ENCODE measurements at places on chromosomes 16 and 17.

- DNase-seq, result no peak
These were observed 6.5 kb downstream of the CBX2 start for GRCh38 chr17:79784353-79785016.

- no peak for DNase-seq
These were observed 122.6 kb upstream of the RPL38 start for GRCh38 chr17:74080656-74081582.

DNA sequence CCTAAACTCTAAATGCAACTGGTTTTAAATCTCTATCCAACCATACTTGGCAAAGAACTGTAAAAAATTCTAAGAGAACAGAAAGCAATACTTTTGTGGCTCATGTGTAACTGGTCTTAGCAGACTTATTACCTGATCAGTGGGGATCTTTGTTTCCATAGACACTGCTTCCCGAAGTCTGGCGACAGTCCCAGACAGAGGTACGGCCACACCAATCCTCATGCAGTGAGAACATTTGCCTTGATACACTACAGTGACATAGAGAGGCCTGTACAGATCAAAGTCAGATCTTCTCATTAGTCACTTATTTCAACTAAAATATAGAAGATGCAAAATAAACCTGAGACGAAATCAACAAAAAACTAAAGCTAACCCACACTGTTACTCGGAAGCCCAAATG lies 43.9 kb downstream of the USP31 start:
- no peak for DNase-seq

DNA sequence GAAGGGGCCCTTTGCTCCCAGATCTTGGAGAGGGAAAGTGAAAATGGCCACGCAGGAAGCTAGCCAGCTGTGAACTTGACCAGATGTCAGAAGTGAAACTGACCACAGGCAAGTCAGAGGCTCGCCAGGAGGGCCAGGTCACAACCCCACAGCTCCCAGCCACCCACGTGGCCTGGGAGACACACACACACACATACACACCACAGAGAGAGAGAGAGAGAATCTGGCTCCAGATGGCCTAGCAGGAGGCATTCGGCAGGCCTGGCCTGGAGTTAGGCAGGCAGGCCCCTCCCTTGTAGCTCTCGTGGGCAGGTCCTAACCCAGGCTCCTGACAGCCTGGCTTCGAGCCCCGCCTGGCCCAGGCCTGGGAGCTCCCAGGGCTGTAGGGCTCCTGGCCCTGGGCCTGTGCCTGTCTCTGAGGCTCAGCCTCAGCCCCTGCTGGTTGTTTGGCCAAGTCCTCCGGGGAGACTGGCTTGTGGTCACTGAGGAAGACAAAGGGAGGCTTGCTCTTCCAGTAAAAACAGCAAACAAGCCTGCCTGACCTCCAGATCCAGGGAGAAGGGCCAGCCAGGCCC lies 20.2 kb downstream of the NGFR start:
- no peak for DNase-seq

DNA sequence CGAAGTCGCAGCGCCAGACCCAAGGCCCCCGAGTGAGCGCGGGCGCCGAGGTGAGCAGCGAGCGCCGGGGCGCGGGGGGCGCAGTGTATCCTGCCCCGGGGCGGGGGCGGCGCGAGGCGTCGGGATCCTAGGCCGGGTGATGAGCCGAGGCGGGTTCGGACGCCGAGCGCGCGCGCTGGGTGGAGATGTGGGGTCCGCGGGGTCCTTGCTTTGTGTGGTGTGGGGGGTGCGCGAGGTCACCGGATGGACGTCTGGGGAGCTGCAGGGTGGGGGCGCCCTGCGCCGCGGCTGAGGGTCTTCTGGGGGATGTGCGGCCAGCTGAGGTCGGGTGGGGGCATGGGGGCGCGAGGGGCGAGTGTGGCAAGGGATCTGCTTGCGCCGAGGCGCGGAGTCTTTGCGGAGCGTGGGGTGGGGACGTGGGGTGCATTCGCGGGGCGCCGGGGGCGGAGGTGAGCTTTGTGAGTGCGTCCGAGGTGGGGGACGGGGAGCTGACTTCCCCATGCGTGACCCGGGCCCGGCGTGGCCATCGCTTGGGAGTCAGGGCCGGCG lies 560 bp downstream of the RAI1 start:
- no peak for DNase-seq

DNA sequence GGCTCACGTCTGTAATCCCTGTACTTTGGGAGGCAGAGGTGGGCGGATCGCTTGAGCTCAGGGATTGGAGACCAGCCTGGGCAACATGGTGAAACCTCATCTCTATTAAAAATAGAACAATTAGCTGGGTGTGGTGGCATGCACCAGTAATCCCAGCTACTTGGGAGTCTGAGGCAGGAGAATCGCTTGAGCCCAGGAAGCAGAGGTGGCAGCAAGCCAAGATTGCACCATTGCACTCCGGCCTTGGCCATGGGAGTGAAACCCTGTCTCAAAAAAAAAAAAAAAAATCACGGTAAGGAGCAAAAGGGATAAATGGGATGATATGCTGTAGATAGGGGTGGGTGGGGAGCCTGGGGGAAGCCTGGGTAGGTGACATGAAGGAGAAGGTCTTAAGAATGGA lies 20.4 kb upstream of the TMEM98 start:
- DNase-seq, result no peak

DNA sequence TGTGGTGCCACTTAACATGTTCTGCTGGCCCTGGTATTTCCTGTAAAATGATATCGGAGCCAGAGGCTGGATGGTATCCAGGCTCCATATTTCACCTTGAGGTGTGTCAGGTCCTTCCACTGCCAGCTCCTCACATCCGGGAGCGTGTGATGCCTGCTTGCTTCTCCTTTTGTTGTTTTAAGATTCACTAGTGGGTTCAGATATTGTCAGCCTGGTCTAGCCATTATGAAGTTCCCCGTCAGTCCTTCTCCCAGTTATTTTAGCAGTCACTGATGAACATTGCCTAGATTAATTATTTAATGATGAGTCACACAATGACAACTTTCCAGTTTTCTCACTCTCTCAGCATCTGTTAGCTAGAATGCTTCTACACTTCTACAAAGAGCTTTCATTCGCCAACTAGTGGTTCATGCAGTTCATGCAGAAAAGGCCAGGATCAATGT lies 11.3 kb downstream of the DNAAF1 start:
- no peak for DNase-seq

GRCh38 chr17:50044483-50044882 lies 11.4 kb upstream of the ITGA3 start:
- DNase-seq, result no peak

GRCh38 chr16:19757026-19757425 lies 39.0 kb downstream of the IQCK start:
- DNase-seq, result no peak

GRCh38 chr16:50853329-50853728 lies 111.4 kb downstream of the CYLD start:
- DNase-seq, result no peak

DNA sequence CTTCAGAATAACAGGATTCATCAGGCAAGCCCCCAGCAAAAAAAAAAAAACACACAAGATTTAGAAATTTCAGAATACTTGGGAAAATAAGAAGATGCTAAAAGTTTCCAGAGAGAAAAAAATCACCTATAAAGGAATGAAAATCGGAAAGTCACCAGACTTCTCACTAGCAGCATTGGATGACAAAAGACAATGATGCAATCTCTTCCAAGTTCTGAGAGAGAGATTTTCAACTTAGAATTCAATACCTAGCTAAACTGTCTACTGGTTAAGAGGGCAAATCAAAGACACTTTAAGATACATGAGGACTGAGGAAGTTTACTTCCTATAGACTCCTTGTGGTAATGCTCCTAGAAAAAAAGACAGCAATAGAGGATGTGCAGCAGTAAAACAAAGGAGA lies 23.9 kb upstream of the TNS4 start:
- DNase-seq, result no peak

DNA sequence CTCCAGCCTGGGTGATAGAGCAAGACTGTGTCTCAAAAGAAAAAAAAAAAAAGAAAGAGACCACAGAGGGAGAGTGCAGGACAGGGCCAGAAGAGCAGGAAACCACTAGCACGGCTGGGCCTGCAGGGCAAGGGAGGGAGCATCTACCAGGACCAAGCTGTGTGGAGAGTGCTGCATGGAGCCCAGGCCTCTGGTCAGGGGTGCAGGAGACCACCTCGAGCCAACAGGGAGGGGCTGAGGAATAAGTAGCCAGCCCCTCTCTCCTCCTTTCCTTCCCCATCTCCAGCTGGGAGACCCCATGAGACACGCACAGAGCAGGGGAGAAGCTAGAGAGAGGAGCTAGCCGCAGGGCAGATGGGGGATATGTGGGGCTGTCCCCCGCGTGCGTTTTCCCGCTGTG lies 67.0 kb upstream of the DNAH17 start:
- DNase-seq, result no peak

DNA sequence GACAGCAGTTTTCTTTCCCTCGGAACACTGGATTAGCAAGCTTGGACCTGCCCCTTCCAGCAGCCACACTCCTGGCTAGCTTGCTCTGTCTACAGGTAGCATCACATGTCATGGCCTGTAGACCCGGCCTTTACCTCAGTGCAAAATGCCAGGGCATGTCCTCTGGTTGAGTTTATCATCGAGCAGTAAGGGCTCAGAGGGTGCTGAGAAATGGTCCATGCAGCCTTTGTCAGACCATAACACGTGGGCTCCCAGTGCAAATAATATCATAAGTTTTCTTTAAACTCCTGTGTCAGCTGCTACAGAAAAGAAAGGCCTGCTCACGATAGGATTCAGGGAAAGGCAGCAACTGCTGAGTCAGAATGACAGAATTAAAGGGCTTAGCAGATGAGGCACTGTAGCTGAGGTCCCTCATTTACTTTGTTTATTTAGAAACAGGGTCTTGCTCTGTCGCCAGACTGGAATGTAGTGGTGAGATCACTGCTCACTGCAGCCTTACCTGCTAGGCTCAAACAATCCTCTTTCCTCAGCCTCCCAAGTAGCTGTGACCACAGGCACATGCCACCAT lies 8.0 kb upstream of the GNA13 start:
- no peak for DNase-seq

DNA sequence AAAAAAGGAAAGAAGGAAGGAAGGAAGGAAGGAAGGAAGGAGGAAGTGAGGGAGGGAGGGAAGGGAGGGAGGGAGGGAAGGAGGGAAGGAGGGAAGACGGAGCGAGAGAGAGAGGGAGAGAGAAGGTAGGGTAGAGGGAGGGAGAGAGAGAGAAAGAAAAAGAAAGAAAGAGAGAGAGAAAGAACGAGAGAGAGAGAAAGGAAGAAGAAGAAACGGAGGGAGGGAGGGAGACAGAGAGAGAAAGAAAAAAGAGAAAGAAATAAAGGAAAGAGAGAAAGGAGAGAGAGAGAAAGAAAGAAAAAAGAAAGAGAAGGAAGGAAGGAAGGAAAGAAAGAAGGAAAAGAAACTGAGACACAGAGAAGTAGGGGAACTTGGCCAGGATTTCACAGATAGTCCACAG lies 8.4 kb upstream of the SLC6A2 start:
- no peak for DNase-seq

- no peak for DNase-seq
These were observed 1.9 kb downstream of the DUS1L start for GRCh38 chr17:82063424-82064415.

GRCh38 chr17:35433075-35433894 lies 985 bp upstream of the SLFN12 start:
- peak; percentile 45 for DNase-seq

All from stimulated activated CD8-positive, alpha-beta memory T cell treated with anti-CD3 and anti-CD28 coated beads, Interleukin-15, amount 100 ng/mL, for 1 hour (primary cell).